Activated T-helper 1 cell treated with anti-CD3 and anti-CD28 coated beads, Interleukin-12 subunit alpha, Interleukin-12 subunit beta, Interleukin-2, Interleukin-4 antibody, amounts not matched to agents 30 ng/mL and 10 ng/mL and 1 ng/mL, durations not matched to agents 14 hours and 24 hours and 36 hours (primary cell): ENCODE measurements at places on chromosomes 7 and 10. TPM values are rescaled to one million over a fixed set of nuclear protein-coding genes. Genes with fewer than 3 reads are reported as not detected.

The RHOBTB1 gene
- total RNA-seq: not detected in 2 replicates

DNA sequence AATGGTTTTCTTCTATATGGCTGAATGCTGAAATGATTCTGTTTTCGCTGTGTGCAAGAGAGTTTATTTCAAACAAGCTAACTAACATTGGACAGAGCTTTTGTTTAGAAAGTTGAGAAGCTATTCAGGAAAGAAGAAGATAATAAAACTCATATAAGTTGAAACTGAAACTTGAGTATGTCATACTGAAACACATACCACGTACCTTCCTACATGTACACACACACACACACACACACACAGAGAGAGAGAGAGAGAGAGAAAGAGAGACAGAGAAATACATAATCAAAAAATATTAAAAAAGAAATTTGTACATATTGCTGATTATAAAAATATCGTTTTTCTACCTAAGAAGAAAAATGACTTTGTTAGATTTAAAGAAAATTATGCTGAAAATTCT, 561.9 kb upstream of the KCND2 start:
- DNase-seq: no peak

- no peak for DNase-seq
These were observed 335.3 kb downstream of the PLXNA4 start for GRCh38 chr7:132240821-132241422.

DNA sequence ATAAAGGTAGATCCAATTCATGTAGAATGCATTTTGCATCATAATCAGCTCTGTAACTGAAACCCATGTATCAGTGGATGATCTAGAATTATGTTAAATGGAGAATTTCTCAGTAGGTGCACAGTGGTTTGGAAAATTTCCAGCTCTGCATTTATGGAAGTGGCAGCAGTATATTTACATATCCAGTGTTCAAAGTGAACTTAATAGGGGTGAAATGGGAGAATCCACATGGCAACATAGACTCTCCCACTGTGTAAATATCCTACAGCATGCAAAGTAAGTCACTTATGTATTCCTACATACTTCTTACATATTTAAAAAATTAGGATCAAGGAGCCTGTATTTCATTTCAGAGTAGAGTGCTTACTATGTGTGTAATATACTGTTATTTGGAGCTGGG, 35.3 kb downstream of the CDC14C start:
- DNase-seq: no peak

DNA sequence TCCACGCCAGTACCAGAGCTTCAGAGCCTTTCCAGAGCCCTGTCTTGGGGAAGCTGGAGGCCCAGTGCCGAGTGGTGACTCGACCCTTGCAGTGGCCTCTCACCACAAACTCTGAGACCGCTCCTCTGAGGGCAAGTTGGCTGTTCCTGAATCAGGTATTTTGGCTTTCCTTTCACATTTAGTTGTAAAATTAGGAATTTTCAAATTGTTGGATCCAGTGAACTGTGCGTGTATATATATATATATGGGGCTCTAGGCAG, 128.7 kb upstream of the UNC5B start:
- DNase-seq: no peak

DNA sequence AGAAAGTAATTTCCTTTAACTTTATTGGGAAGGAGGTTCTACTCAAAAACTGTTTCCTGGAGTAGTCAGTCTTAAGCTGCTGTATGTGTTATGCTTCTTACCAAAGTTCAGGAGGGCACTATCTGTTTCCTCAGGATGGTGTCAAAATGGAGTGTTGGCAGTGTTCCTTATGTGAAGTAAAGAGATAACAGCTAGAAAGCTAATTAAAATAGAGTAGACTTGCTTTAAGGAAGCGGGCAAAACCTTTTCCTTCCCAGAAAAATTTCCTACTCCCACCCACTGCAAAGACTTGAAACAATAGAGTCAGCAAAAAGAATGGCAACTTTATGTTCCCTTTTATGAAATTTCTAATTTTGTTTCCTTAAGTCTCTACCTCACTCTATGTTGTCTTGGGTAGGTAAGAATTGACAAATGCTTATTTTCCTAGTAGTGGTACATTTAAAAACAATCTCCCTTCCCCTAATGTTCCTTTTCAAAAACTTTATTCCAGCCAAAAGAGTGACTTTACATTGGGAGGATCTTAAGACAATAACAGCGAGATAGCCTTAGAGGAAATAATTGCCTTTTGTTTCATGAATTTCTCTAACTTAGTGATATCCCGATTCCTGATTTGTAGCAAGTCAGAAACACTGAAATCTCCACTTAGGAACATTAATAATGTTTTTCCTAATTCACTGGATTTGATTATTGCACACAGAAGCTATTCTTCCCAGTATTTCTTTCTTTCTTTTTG, 26.5 kb upstream of the ENTPD1 start:
- no peak for DNase-seq
